Activated T-helper 1 cell treated with anti-CD3 and anti-CD28 coated beads, Interleukin-12 subunit alpha, Interleukin-12 subunit beta, Interleukin-2, Interleukin-4 antibody, amounts not matched to agents 30 ng/mL and 10 ng/mL and 1 ng/mL, durations not matched to agents 14 hours and 24 hours and 36 hours (primary cell): ENCODE measurements at places on chromosomes 13 and 19. TPM values are rescaled to one million over a fixed set of nuclear protein-coding genes. Genes with fewer than 3 reads are reported as not detected.

- no peak for DNase-seq
- H3K27me3 ChIP-seq, result no peaks in the 10 kb centered on the region
- H3K4me1 ChIP-seq, result no peaks in the 10 kb centered on the region
- no peak overlapping the region for H3K4me3 ChIP-seq
- H3K36me3 ChIP-seq, result no peaks in the 10 kb centered on the region
- no peak overlapping the region for H3K27ac ChIP-seq
Measured at GRCh38 chr13:61183670-61184069, 232.0 kb downstream of the PCDH20 start.

DNA sequence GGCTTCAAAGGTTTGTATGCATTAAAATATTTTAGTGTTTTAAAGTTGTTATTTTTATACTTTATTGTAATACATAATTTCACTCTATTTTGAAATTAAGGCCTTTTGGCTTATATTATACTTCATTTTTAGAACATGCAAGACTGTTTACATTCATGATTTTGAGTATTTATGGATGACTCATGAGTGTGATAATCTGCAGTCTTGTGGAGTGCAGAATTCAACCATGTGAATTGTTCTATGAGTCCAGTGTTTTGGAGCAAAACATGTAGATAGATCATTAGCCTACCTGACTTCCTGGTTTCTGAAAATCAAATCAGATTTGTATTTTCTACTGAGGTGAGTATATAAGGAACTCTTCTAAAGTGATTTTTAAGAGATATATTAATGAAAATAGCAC, 241.8 kb downstream of the PCCA start:
- H3K4me3 ChIP-seq, result no peak overlapping the region
- DNase-seq, result no peak
- no peaks in the 10 kb centered on the region for H3K27me3 ChIP-seq
- no peak overlapping the region for H3K27ac ChIP-seq
- H3K4me1 ChIP-seq, result peaks cover 10% of the 10 kb centered on the region

GRCh38 chr19:29985196-29985595, 43.2 kb downstream of the URI1 start:
- H3K4me1 ChIP-seq, result no peaks in the 10 kb centered on the region
- no peaks in the 10 kb centered on the region for H3K27me3 ChIP-seq
- H3K27ac ChIP-seq, result no peak overlapping the region
- DNase-seq, result no peak

- H3K36me3 ChIP-seq, result peaks cover 3% of the 10 kb centered on the region
- peak within 1 kb of the TSS; percentile 72 for H3K27ac ChIP-seq
- H3K4me1 ChIP-seq, result peaks cover 35% of the 10 kb centered on the region
- H3K27me3 ChIP-seq, result peaks cover 49% of the 10 kb centered on the region
- DNase-seq, result peak; percentile 15
Measured at GRCh38 chr13:26051657-26052311, at the start of gene SHISA2. TSS of gene SHISA2 (minus strand) at chr13:26052016. CDS start at chr13:26050975, 1,041 bp downstream.

DNA sequence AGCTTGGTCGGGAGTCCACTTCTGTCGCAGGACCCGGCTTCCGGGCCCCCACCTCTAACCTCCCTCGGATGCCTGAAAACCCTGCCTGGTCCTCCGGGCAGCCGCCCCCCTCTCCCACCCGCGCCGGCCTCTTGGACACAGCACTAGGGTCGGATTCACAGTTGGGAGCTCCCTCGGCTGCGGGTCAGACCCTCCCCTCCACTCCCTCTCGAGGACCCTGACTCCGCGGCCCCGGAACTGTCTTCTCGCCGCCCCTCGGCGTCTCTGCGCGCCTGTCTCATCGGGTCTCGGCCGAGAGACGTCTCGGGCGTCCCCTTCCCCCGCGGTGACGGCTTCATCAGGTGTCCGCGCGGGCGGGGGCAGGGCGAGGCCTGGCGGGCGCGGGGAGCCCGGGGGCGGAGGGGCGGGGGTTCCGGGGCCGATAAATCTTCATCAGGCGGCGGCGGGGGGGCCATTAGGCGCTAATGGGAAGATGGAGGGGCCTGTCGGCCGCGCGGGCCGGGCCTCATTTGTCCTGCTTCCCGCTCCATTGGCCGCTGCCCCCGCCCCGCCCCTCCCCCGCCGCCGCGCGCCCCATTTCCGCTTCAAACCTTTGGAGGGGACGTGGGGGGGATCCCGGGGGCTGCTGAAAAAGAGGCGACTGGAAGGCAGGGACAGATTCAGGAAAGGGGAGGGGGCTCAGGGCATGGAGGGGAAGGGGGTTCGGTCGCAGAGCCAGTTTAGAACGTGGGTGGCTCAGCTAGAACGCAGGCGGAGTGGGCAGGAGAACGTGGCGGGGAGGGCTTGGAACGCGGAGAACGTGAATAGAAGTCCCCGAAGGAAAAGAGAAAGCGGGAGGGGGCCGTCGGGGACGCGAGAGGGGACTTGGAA, 11.8 kb upstream of the ERFL start:
- H3K4me1 ChIP-seq, result peaks cover 43% of the 10 kb centered on the region
- DNase-seq, result no peak
- H3K27me3 ChIP-seq, result peaks cover 16% of the 10 kb centered on the region
- H3K27ac ChIP-seq, result peak overlapping the region; percentile 83
- peak overlapping the region; percentile 85 for H3K4me3 ChIP-seq

DNA sequence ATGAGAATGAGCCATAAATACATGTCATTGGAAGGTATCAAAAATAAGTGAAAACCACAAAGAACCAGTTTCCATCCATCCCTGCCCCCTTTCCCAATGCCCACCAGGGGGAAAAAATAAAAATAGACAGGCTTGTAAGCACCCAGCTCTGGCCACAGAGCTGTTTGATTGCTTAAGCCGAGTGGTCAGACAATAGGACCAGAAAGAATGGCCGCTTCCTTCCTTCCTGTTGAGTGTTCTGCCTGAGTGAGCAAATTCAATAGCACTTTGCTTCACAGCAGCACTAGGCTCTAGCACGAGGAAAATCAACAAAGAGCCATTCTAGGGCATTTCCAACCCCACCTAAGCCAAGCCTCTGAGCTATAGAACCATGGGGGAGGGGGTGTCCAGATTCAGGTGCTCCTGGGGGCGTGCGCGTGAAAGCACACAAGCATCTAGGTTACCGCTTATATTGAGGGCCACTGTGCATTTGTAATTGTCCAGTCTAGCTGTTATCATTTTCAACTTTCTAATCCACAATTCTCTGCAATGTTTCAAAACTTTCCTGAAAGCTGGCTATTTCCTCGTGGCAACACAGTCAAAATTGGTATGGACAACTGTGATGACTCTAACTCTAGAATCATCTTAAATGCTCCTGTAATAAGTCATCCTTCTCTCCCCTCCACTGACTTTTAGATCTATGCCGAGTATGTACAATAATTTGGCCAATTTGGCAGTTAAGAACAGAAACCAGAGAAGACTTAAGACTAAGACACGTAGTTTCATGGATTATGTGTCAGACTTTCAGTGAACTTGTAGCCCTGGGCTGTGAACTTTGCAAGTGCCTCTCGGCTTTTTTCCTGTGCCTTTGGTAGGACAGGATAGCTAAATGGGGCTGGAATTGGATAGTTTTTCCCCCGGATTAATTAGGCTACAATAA, 64.3 kb downstream of the SPRY2 start:
- no peaks in the 10 kb centered on the region for H3K27me3 ChIP-seq
- H3K4me3 ChIP-seq, result no peak overlapping the region
- H3K4me1 ChIP-seq, result no peaks in the 10 kb centered on the region
- no peak overlapping the region for H3K27ac ChIP-seq

DNA sequence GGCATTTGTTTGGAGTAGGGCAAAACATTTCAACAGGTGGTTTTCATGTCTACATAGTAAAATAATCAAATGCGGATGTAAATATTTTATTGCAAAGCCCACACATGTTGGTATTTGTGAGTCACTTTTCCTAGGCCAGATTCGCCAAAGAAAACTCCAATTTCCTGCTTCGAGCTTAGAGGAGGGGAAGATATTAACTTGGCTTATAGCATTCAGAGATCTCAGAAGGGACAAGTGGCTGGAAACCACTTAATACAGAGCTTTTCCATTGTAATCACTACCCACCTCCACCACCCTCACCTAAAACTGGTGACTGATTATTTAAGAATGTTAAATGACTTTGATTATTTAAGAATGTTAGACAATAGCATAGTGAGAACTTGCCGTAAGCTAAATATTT, 530.6 kb upstream of the SPRY2 start:
- H3K4me1 ChIP-seq, result no peaks in the 10 kb centered on the region
- no peak for DNase-seq
- H3K27me3 ChIP-seq, result no peaks in the 10 kb centered on the region
- H3K36me3 ChIP-seq, result no peaks in the 10 kb centered on the region
- H3K27ac ChIP-seq, result no peak overlapping the region

- peaks cover 7% of the 10 kb centered on the region for H3K36me3 ChIP-seq
- DNase-seq, result no peak
- peaks cover 21% of the 10 kb centered on the region for H3K4me1 ChIP-seq
- H3K4me3 ChIP-seq, result no peak overlapping the region
- no peak overlapping the region for H3K27ac ChIP-seq
Measured at GRCh38 chr19:17943274-17944221, 10.7 kb downstream of the CCDC124 start.

DNA sequence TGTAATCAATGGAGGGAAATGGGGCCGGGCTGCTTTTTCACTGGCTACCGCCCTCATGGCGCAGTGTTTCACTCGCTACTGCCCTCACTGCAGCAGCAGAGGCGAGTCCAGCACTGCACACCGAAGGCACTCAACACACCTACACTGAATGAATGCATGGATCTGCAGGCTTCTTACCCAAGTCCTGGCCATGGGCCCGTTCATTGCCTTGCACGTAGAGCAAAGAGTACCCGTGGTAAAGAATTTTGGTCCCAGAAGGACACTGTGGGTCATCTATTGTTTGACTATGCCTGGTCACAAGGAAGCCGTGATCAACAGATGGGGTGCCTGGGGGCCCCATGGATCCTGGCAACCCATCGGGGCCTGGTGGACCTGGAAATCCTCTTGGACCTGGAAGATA, 144.9 kb downstream of the COL4A1 start:
- peaks cover 2% of the 10 kb centered on the region for H3K27me3 ChIP-seq
- no peak overlapping the region for H3K4me3 ChIP-seq
- no peaks in the 10 kb centered on the region for H3K36me3 ChIP-seq
- H3K27ac ChIP-seq, result no peak overlapping the region
- no peak for DNase-seq

- no peaks in the 10 kb centered on the region for H3K36me3 ChIP-seq
- DNase-seq, result no peak
- H3K27me3 ChIP-seq, result peaks cover 6% of the 10 kb centered on the region
- no peak overlapping the region for H3K27ac ChIP-seq
- H3K4me1 ChIP-seq, result no peaks in the 10 kb centered on the region
- H3K4me3 ChIP-seq, result no peak overlapping the region
Measured at GRCh38 chr13:113656831-113657671, 947 bp downstream of the ATP4B start.

GRCh38 chr13:113920606-113921286, 53.1 kb downstream of the C13orf46 start:
- H3K4me3 ChIP-seq, result no peak overlapping the region
- peaks cover 6% of the 10 kb centered on the region for H3K27me3 ChIP-seq
- DNase-seq, result no peak
- H3K36me3 ChIP-seq, result peaks cover 1% of the 10 kb centered on the region

DNA sequence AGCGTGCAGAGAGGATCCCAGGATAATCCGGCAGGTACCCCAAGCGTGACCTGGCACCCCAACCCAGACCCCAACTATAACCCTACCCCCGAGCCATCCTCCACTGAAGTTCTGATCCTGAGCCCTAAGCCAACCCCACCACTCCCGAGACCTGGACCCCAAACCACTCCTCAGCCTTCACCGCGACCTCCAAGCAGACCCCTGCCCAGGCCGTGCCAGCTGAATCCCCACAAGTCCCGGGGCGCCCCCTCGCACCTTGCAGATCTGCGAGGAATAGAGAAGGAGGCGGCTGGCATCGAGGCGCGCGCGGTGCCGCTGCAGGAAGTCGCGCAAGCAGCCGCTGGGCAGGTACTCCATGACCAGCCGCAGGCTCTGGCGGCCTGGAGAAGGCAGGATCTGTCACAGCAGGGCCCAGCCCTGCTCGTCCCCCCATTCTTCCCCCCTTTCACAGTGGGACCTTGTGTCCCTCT, 10.1 kb upstream of the INSL3 start:
- H3K36me3 ChIP-seq, result peaks cover 55% of the 10 kb centered on the region
- DNase-seq, result no peak
- H3K4me3 ChIP-seq, result no peak overlapping the region

- peaks cover 66% of the 10 kb centered on the region for H3K27me3 ChIP-seq
- H3K27ac ChIP-seq, result peak overlapping the region; percentile 58
- no peak for DNase-seq
- peaks cover 5% of the 10 kb centered on the region for H3K4me1 ChIP-seq
- peaks cover 7% of the 10 kb centered on the region for H3K36me3 ChIP-seq
- no peak overlapping the region for H3K4me3 ChIP-seq
Measured at GRCh38 chr13:112071723-112072533, 5.0 kb downstream of the SOX1 start.

- H3K4me1 ChIP-seq, result peaks cover 19% of the 10 kb centered on the region
- H3K4me3 ChIP-seq, result peak overlapping the region; percentile 63
- peaks cover 4% of the 10 kb centered on the region for H3K27me3 ChIP-seq
- no peaks in the 10 kb centered on the region for H3K36me3 ChIP-seq
- peak; percentile 93 for DNase-seq
Measured at GRCh38 chr19:47231215-47232054, 436 bp upstream of the BBC3 start.

DNA sequence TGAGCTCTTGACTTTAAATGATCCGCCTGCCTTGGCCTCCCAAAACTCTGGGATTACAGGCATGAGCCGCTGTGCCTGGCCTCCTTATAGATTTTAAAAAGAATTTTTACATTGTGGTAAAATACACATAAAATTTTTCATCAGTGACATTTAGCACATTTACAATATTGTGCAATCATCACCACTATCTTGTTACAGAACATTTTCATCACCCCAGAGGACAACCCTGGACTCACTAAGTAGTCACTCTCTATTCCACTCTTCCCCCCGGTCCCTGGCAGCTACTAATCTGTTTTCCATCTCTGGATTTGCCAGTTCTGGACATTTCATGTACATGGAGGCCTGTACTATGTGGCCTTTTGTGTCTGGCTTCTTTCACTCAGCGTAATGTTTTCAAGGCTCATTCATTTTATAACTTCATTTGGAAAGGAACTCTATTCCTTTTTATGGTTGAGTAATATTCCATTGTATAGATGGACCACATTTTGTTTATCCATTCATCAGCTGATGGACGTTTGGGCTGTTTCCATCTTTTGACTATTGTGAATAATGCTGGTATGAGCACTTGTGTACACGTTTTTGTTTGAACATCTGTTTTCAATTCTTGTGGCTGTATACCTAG, 19.9 kb downstream of the MEGF8 start:
- no peaks in the 10 kb centered on the region for H3K4me1 ChIP-seq
- H3K4me3 ChIP-seq, result no peak overlapping the region
- no peaks in the 10 kb centered on the region for H3K27me3 ChIP-seq

DNA sequence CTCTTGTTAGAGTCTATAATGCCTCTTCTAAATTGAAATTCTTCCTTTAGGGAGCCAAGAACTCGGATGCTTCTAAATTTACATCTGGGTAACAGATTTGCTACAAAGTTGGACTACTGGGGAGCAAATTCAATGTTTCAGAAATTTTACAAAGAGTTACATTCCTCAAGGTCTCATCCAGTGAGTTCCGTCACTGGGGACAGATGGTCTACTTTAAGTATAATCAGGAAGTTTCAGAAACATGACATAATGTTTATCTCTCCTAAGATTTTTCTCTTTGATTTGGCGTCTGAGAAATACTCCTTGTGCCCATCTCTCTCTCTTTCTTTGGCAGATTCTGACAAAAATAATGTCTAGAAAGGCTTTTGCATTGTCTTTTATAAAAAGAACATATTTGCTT, 81.5 kb upstream of the MBNL2 start:
- no peaks in the 10 kb centered on the region for H3K36me3 ChIP-seq
- DNase-seq, result no peak
- H3K27ac ChIP-seq, result no peak overlapping the region
- peaks cover 10% of the 10 kb centered on the region for H3K27me3 ChIP-seq

GRCh38 chr19:33638167-33639034, 16.6 kb downstream of the CHST8 start:
- H3K4me3 ChIP-seq, result no peak overlapping the region
- DNase-seq, result no peak
- H3K36me3 ChIP-seq, result no peaks in the 10 kb centered on the region
- H3K4me1 ChIP-seq, result no peaks in the 10 kb centered on the region
- H3K27ac ChIP-seq, result no peak overlapping the region

Gene PLPP2
- 0.16 and 0.34 TPM in 2 replicates for total RNA-seq

Gene KLK5
- not detected in 2 replicates for total RNA-seq
